ENCODE measurements at places on chromosomes 13 and 19.

- no peak for DNase-seq
Observed at GRCh38 chr19:15149737-15150136, 42.5 kb downstream of the SYDE1 start.

- no peak for DNase-seq
Observed at GRCh38 chr19:1674293-1674679, 21.9 kb upstream of the TCF3 start.

- peak; percentile 16 for DNase-seq
Observed at GRCh38 chr19:11479090-11479897, 1.6 kb downstream of the ELAVL3 start.

- no peak for DNase-seq
Observed at GRCh38 chr13:36193151-36193855, 21.1 kb downstream of the SOHLH2 start.

GRCh38 chr13:41315443-41316047 lies 4.5 kb downstream of the NAA16 start:
- peak; percentile 40 for DNase-seq

- DNase-seq = peak; percentile 60
Observed at GRCh38 chr19:51552996-51553725, 17.9 kb upstream of the ZNF175 start.

- DNase-seq = peak; percentile 6
Observed at GRCh38 chr13:35139591-35139990, 197.5 kb downstream of the NBEA start.

DNA sequence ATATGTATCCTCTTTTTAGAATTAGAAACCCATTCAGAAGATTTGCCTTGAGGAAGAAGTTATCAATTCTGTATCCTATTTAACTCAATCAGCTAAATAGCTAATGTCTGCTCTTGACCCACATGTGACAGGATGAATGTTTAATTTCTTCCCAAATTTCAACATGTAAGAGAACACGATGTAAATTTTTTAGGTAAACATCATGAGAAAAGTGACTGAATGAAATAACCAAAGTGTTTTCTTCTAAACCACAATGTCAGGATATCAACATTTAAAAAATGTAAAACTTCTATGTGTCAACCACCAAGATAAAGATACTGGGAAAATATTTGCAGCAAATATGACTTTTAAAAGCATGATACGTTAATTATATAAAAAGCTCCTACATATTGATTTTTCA lies 302.4 kb downstream of the DCT start:
- peak; percentile 36 for DNase-seq

GRCh38 chr13:50244713-50245574 lies 229.7 kb downstream of the KCNRG start:
- peak; percentile 87 for DNase-seq

Data from fibroblast of villous mesenchyme (primary cell).